Stimulated activated CD4-positive, alpha-beta T cell treated with anti-CD3 and anti-CD28 coated beads, Interleukin-1b, Interleukin-23, amount 100 ng/mL, for 1 hour (primary cell): ENCODE measurements at places on chromosomes 11 and 22.

DNA sequence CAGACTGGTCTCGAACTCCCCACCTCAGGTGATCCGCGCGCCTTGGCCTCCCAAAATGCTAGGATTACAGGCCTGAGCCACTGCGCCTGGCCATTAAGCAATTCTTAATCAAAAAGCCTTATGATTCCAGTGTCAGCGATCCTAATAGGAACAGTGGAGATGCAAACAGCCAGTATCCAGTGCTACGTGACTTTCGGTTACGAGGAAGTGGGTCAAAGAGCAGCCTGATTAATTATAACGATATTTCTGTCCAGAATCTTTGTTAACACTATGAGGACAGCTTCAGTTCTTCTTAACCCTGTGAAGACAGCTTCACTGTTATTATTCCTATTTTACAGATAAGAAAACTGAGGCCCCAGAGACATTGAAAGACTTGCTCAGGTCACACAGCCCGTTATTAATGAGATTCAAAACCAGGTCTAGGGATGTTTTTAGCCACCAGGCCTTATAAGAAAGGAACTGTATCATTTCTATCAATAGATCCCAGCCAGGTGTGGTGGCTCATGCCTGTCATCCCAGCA is 17.3 kb upstream of the HMOX1 start:
- no peak for DNase-seq

DNA sequence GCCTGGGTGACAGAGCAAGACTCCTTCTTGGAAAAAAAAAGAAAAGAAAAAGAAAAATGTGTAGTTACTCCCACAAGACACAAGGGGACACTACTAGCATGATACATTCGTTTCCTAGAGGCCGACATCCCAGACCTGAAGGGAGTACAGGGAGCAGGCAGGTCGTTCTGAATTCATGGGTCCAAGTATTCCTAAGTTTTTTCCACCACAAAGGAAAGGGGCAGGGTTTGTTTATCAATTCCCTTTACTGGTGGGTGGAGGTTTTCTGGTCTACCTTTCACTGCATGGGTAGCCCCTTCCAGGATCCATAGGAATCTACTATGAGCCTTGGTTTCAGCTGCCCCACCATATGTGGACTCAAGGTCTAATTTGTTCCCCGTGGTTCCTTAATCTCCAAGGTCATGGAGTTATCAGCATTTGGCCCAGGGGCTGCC is 11.8 kb downstream of the TIGD3 start:
- no peak for DNase-seq

DNA sequence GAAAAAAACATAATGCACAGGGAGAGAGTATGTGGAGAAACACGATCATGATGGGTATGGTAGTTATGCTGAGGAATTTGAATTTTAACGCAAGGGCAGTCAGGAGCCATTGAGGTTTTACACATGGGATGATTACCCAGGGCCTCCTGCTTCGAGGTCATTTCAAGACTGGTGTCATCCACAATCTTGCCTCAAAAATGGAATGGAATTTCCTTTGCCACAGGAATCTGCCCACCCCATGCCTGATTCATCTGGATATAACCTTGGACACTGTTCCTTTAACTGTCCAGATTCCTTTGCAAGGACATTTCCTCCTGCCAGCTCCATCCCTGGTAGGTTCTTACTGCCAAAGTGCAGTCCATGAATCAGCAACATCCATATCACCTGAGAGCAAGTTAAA is 655.9 kb upstream of the TENM4 start:
- no peak for DNase-seq

- no peak for DNase-seq
Observed at GRCh38 chr11:120925944-120926343, 98.0 kb upstream of the TBCEL start.

- DNase-seq = no peak
Observed at GRCh38 chr22:44669561-44669976, 32.4 kb upstream of the PRR5 start.

DNA sequence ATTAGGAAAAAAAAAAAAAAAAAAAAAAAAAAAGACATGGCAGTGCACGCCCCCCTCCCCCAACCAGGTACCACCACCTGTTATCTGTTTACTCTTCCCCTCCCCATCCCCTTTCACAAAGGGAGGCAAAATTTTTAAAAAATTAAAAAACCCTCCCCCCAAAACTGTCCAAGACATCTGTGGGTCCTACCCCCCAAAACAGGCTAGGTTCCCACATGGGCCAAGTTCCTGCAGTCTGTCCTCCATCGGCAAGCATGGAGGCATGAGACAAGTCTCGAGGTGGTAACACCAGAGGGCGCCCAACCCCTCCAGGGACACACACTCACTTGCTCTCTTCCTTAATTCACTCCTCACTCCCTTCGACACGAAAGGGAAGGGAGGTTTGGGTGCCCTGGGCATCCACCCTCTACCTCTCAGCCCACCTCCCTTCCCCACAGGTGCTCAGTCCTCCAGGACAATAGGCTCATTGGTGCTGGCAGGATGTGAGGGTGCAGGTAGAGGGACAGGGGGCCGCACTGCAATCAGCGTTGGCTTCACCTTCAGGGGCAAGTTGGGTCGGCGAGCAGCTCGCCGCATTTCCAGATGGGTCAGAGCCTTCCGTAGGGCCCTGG is 2.2 kb upstream of the TUT1 start:
- DNase-seq = peak; percentile 42

DNA sequence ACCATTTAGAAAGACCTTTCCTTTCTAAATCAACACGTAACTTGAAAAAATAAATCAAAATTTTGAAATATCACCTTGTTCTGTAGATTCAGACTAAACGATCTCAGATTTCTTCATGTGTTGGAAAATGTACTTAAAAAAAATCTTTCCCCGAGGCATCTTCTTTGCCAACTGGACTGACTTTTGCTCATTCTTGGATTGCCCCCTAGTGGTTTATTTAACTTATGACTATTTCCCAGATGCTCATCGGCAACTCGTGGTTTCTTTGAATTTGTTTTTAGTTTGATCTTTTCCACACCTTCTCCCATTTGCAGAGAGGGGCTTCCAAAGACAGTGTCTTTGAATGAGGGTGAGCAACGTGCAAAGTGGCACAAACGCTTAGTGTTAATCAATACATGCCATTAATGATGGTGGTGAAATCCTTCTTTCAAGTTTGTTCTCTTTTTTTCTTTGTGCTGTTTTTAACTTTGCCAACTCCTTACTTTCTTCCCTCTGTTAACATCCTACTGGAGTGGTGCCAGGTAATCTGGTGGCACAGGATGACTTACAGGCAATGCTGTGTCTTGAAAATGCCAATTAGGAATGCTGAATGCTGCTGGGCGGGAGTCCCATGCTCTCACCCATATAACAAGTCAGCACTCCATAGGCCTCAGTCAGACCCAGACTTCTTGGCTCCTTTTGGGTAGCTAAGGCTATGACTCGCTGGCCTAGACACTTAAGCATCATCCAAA is 18.3 kb downstream of the PRSS23 start:
- DNase-seq = no peak

- no peak for DNase-seq
Observed at GRCh38 chr11:131808470-131808869, 438.1 kb downstream of the NTM start.

GRCh38 chr11:8167796-8168195 is 1.0 kb downstream of the RIC3 start:
- DNase-seq = no peak

DNA sequence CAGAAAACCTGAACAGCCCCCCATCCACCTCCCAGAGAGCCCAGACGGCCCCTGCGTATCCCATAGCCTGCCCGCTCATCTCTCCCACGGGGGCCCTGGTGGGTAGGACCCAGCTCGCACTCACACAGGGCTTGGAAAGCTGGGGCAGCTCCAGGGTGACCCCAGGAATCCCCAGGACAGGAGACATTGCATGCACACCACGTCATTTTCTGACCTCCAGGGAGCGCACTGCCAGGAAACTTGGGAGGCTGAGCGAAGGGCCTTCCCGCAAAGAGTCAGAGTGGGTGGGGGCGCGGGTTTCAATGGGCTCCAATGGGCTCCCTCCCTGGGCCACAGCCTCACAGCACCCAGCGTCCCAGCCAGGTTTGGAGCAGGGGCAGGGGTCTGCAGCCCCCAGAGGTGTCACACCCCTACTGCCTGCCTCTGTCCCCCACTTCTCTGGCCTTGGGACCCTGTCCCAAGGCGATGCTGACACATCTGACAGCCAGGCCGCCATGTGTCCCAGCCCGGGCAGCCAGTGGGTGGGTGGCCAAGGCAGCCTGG is 8.2 kb upstream of the SYT8 start:
- DNase-seq = no peak

DNA sequence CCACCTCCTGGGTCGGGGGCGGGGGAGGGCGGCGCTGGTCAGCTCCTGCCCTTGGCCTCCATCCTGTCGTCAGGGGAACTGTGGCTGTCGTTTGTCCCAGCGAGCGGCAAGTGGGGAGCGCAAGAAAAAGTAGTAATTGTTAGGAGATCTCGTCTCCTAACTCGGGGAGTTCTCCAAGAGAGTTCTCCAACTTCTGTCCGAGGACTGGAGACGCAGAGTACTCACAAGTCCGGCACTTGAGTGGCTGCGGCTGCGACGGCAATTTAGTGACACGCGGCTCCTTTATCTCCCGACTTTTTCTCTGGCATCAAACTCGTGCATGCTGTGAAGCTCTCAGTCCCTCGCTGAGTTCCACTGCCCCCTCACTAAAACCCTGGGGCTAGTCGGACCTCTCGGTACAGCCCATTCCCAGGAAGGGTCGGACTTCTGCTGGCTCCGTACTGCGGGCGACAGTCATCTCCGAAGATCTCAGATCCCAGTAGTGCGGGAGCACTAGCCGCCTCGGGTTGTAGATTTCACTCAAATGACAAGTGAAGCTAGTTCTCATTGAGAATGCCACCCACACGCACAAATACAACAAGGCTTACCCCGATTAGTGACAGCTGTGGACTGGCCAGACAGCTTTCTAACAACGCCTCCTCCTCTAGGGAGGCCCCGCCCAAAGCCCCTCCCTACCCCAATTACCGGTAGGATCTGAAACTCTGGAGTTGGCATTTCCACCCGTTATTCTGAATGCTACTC is at the start of gene PGR:
TSS of gene PGR (minus strand) at position 611 of the 741 bp plus-strand sequence. CDS start 743 bp downstream, outside the sequence.
- DNase-seq = no peak
